Central memory CD8-positive, alpha-beta T cell (primary cell): ENCODE measurements at places on chromosomes 7 and 10.

DNA sequence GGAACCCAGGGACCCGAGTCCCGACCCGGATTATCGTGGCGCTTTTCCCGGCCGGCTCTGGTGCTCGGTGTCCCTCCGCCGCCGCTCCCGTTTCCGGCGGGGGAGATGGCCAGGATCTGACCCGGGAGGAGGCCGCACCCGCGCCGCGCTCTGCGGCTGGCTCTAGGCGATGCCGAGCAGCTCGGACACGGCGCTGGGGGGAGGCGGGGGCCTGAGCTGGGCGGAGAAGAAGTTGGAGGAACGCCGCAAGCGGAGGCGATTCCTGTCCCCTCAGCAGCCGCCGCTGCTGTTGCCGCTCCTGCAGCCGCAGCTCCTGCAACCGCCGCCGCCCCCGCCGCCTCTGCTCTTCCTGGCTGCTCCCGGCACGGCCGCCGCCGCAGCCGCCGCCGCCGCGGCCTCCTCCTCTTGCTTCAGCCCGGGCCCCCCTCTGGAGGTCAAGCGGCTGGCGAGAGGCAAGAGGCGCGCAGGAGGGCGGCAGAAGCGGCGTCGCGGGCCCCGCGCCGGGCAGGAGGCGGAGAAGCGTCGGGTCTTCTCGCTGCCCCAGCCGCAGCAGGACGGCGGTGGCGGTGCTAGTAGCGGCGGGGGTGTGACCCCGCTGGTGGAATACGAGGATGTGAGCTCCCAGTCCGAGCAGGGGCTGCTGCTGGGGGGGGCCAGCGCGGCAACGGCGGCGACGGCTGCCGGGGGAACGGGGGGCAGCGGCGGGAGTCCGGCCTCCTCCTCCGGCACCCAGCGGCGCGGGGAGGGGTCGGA, 593 bp downstream of the CDK13 start:
- DNase-seq: peak; percentile 35

GRCh38 chr10:88113657-88114272, 250.3 kb downstream of the PTEN start:
- DNase-seq: no peak

- no peak for DNase-seq
These were observed 72.0 kb downstream of the RNF216 start for GRCh38 chr7:5709347-5709950.

DNA sequence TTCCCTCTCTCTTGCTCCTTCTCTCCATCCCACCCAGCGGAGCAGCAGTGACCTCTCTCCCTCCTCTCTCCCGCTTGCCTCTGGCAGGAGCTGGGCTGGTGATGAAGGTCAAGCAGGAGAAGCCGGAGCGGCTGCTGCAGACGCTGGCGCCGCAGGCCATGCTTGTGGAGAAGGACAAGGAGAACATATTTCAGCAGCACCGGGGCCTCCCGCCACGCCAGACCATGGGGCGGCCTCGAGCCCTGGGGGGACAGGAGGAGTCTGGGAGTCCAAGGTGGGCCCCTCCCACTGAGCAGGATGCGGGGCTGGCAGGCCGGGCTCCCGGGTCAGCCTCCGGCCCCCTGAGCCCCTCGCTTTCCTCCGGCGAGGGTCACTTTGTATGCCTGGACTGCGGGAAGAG, 17.3 kb downstream of the ZNF775 start:
- no peak for DNase-seq

- DNase-seq: no peak
These were observed 303.7 kb downstream of the WDR11 start for GRCh38 chr10:121154846-121155245.

DNA sequence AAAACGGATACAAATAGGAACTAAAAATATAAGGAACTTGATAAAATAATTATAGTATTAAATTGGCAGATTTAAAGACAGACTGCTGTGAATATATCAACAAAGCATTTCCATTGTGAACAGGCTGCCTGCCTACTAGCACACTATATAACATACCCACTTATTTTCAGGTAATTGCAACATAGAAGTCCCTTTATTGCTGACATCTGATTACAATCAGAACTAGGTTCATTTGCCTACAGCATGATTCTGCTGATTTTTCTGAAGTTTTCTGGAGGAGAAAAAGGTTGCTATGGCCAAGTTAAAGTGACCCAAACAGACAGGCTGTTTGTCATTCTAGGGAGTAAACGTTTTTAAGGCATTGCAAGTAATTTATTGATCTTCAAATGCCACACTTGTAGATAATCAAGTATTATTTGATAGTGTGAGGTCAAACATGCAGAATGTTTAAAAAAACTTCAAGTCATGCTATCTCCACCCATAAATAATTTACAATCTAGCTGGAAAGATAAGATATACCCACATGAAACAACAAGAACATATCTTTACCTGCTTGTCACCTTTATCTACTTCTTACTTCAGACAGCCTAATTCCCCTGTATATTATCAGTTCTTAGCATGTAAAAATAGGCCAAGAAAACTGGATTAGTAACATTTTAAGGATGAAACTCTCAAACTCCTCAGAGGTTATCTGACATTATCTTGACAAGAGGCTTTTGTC, 40.5 kb downstream of the MTPN start:
- no peak for DNase-seq

DNA sequence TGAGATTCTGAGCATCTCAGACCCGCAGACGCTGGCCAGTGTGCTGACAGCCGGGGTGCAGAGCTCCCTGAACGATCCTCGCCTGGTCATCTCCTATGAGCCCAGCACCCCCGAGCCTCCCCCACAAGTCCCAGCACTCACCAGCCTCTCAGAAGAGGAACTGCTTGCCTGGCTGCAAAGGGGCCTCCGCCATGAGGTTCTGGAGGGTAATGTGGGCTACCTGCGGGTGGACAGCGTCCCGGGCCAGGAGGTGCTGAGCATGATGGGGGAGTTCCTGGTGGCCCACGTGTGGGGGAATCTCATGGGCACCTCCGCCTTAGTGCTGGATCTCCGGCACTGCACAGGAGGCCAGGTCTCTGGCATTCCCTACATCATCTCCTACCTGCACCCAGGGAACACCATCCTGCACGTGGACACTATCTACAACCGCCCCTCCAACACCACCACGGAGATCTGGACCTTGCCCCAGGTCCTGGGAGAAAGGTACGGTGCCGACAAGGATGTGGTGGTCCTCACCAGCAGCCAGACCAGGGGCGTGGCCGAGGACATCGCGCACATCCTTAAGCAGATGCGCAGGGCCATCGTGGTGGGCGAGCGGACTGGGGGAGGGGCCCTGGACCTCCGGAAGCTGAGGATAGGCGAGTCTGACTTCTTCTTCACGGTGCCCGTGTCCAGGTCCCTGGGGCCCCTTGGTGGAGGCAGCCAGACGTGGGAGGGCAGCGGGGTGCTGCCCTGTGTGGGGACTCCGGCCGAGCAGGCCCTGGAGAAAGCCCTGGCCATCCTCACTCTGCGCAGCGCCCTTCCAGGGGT, 703 bp downstream of the RBP3 start:
- DNase-seq: no peak

- DNase-seq: no peak
These were observed 521.2 kb downstream of the TCERG1L start for GRCh38 chr10:130790339-130790738.
